DMS153 (cell line): ENCODE measurements at places on chromosomes 12 and 14.

DNA sequence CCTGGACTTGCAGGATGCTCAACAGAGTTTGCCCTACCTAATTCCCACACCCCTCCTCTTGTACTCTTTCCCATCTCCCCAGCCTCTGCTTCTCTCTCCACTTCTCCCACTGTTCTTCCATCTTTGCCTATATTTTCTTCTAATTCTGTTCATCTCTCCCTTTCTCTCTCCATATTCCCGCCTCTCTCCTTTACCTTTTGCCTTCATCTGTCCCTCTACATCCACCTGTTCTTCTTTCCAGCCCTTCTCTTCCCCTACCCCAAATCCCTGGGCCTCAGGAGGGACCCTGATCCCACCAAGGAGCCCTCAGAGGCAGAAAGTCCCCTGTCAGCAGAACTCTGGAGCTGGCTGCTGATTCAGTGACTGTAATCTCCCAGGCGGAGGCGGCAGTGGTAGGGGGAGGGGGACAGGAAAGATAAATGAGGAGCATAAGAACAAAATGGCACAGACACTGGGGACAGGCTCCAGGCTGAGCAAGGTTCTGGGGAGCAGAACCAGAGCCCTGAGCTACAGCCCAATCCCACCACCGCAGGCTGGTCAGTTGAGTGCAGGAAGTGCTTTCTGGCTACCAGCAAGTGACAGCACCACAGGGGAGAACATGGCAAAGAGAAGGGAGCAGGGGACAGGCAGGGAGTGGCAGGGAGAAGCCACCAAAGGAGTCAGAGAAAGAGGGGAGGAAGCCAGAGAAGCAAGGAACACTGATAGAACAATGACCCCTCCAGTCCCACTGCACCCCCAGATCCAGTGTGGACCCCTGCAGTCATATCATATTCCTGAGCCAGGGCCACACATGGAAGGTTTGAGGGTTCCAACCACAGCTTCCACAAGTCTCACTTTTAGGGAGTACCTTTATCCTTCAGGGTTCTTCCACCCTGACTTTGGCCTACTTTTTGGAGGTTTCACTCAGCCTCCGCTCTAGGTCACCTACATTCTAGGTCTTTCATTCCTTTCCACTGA lies 27.0 kb downstream of the SMUG1 start:
- no peak for DNase-seq

DNA sequence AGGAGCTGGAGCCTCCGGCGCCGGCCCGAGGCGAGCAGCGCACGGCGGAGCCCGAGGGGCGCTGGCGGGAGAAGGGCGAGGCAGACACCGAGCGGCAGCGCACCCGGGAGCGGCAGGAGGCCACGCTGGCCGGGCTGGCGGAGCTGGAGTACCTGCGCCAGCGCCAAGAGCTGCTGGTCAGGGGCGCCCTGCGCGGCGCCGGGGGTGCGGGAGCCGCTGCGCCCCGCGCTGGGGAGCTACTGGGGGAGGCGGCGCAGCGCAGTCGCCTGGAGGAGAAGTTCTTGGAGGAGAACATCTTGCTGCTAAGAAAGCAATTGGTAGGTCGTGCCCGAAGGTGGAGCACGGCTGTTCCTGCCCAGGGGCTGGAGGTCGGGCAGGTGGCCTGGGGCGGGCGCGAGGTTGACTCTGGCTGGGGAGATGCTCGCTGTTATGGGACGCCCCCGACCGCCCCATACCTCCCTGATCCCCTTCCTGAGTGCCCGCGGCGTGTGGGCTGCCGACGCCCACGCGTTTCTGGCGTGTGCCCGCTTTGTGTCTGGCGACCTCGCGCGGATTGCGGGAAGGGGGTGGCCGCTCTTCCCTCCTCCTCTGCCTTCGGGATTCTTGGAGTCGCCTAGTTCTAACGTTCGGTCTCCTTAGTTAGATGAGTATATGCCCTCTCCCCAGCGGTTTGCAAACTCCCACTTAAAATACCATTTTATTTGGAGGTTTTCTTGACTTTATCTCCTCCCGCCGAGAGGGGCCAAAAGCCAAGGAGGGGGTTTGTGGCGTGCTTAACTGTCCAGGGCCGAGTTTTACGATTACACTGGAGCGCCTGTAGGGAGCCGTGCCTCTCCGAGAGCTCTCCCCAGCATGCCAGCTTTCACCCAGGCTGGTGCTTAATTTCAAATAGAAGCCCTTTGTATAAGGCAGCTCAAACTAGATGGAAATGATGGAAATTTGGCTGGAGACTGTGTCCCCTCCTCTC lies 752 bp downstream of the DACT1 start:
- no peak for DNase-seq

- DNase-seq = no peak
Observed at GRCh38 chr14:96267916-96268315, 11.9 kb downstream of the BDKRB1 start.

DNA sequence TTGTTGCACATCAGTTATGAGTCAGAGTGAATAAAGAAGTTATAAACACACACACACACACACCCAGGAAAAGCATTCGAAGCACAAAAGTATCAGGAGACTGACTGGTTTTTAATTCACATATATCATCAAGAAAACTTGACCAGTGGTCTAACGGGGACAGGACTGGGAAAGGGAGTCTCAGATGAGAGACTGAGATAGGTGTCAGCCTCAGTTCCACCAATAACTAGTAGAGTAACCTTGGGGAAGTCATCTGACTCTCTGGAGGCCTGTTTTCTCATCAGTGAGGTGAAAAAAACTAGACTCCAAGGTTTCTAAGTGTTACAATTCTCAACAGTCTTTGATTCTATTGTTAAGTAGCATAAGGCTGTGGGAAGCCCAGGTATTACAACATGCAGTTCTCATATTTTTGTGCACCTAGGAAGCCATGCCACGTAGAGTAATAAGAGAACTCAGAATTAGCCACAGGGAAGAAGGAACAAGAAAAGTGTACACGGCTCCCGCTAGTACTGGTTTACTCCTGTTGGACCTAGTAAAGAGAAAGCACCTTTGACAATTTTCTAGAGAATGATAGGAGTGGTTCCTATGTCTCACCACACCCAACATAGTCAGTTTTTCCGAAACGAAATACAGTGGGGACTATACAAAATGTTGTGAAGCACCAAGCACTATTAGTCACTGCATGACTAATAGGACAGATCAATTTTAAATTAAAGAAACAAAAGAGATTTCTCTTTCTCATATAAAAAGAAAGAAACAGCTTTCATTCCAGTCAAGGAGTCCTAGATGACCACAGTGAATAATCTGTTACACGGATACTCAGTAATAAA lies 5.0 kb downstream of the PPTC7 start:
- no peak for DNase-seq

GRCh38 chr12:100956311-100956852 lies 161.8 kb downstream of the ANO4 start:
- DNase-seq = no peak

DNA sequence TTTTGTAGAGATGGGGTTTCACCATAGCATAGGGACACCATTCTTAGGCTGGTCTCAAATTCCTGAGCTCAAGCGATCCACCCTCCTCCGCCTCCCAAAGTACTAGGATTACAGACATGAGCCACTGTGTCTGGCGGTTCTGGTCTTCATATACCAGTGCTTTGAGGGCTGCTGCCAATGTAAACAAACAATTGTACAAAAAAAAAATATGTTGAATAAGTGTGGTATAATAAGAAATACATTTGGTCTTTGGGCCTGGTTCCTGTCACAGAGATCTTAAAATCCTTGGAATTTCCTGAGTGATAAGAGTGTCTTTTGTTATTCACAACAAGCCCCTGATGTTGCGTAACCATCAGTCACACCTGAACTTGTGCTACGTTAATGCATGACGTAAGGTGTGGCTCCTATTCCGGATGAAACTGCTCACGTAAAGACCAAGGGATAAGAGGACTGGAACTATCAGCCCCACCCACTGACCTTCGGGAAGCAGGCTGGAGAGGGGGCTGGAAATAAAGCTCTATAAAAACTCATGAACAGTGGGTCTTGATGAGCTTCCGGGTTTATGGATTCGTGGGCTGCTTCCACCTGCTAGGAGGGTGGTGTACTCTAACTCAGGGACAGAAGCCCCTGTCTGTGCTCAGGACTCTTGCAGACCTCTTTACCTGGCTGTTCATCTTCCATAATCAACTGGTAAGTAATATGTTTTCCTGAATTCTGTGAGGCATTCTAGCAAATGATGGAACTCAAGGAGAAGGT lies 16.5 kb upstream of the RIMKLB start:
- peak; percentile 75 for DNase-seq

GRCh38 chr12:101110866-101111265 lies 99.2 kb downstream of the SLC5A8 start:
- DNase-seq = no peak

DNA sequence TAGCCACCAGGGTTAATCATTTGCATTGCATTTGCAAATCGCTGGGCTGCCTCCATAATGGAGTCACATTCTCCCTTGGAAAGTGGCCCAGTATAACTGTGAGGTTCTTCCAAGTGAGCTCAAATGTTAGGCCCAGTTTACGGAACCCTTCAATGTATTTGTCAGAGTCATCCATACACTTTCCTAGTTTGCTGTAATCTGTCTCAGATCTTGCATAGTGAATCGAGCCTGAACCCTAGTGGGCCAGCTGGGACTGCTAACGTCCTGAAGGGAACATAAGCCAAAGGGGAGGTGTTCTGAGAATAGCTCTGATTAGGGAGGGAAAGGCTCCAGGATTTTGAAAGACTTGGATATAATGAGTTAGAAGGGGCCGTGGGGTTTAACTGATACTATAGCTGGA lies 406.3 kb downstream of the SLC6A15 start:
- no peak for DNase-seq

- DNase-seq = no peak
Observed at GRCh38 chr14:53167602-53168328, 14.6 kb upstream of the DDHD1 start.

DNA sequence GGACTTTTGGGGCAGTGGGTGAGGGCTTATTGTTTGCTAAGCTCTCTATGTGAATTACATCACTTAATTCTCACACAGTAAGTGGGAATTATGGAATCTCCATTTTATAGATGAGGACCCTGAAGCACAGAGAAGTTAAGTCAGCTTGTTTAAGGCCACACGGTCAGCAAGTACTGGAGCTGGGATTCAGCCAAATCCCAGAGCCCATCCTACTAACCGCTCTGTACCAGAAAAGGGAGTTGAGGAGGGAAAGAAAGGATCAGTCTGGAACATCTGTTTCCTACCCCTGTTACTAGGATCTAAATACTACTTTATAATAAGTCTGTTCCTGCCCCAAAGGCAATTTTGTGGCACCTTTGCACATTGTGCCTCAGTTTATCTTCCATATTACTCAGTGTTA lies 42.6 kb downstream of the PPFIBP1 start:
- DNase-seq = no peak

DNA sequence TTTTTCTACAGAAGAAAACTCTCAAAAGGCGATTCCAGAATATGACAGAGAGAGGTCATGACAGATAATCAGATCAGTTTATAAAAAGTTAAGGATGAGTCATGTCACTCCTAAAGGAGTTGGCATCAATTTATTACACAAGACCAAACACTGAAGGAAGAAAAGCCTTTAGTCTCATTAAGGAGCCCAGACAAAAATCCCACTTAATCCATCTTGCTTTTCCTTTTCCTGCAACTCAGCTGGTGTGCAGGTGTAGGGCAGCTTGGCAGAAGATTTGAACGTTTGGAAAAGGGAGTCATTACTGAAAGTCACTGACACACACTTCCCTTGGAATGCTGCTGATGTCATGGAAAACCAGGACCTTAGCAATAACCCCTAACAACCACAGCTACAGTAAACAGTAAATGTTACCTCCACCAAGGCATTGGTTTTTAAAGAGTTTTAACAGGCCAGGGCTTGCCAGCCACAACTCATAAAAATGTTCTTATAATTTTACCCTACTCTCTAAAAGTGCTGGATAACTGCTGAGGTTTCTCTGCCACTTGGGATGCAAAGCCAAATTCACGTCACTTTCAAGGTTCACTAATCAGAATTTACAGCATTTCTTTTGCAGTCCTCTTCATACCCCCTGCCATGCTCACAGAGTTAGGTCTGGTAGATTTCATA lies 320.6 kb downstream of the RAD51B start:
- DNase-seq = peak; percentile 82

- DNase-seq = no peak
Observed at GRCh38 chr14:96574171-96574632, 72.0 kb downstream of the PAPOLA start.

- DNase-seq = no peak
Observed at GRCh38 chr14:61377749-61378148, 56.4 kb downstream of the PRKCH start.

DNA sequence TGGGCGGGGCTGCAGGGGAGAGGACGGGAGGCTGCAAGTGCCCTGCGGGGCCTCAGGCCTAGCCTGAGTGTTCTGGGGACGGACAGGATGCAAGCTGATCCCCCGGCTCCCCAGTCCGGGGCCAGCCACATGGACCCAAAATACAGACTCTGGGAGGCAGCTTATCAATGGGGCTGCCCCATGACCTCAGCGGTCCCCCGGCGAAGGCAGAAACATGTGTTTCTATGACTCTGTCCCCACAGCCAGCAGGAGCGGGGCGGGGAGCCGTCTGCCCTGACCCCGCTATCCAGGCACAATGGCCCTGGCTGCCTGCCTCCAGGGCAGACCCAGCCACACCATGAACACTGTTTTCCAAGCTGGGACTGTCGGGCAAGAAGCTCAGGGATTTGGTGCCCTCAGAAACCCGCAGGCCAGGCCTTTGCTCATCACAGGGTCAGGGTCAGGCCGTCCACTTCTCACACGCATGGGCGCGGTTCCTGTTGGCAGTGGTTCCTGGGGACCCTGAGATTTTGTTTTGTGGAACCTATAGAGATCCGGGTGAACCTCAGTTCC lies 75.0 kb downstream of the RFLNA start:
- DNase-seq = no peak

GRCh38 chr12:122986258-122986871 lies 5.9 kb downstream of the ARL6IP4 start:
- no peak for DNase-seq

GRCh38 chr14:103733651-103734050 lies 18.0 kb downstream of the ZFYVE21 start:
- DNase-seq = no peak

DNA sequence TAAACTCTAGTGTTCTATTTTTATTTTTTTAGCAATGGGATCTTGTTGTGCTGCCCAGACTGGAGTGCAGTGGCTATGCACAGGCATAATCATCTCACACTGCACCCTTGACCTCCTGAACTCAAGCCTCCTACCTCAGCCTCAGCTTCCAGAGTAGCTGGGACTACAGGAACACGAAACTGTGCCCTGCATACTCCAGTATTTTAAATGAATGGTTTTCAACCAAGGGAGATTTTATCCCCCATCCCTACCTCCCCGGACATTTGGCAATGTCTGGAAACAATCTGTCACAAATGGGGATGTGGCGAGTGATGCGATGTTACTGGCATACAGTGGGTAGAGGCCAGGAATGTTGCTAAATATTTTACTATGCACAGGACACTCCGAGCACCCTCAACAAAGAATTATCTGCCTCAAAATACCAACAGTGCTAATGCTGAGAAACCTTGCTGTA lies 2.1 kb downstream of the CBX5 start:
- DNase-seq = no peak

GRCh38 chr12:2384533-2385351 lies 332.0 kb downstream of the CACNA1C start:
- DNase-seq = no peak
